Brain pericyte (primary cell): ENCODE measurements at places on chromosomes 1 and 21.

DNA sequence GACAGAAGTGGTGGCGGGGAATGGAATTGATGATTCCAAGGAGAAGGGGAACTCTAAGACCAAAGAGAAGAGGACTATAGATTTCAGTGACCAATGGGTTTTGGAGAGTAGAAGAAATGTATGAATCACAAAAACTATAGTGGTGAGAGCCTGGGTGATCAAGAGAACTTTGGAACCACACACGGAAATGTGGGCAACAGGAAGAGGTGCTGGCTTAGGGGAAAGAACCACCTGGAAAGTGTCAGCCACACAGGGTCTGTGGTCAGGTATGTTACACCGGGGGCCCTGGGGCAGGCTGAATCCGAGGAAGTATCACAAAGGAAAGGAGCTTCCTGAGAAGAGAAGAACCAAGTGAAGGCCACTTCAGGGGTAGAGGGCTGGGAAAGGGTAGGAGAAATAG lies 11.5 kb upstream of the CHIA start:
- DNase-seq = no peak

DNA sequence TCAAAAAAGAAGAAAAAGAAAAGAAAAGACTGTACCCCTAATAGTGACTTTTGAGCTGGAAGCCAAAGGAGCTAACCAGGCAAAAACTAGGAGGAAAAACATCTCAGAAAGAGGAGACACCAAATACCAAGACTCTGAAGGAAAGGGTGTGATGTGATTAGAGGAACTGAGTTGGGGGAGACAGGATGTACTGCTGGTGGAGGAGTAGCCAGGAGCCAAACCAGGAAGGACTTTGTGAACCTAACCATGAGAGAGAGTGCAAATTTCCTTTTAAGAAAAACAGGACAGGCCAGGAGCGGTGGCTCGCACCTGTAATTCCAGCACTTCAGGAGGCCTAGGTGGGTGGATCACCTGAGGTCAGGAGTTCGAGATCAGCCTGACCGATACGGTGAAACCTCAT lies 4.1 kb upstream of the RBP7 start:
- DNase-seq = no peak

DNA sequence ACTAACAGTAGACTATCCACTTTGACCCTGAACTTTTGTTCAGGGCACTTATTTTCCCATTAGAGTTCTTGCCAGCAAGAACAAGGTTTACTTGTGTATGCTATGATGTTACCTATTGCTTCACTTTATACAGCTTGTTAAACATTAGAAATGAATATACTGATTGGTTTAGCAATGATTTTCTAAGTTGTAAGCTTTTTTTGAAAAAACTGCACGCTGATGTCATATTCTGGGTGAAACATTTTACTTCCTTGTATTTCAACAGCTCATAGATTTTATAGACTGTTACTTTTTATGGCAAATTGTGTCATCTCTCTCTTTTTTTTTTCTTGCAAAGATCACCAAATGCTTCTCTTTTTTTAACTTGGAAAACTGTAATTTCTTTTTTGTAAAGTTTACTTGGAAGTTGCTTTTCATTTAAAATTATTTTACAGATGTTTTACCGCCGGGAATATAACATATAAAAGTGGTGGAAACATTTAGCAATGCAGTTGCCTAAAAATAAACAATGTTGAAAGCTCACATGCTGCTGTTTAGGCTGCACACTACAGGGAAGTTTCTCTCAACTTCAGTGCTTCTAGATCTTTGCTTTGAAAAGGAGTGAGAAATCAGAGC lies 215.3 kb upstream of the NFIA start:
- DNase-seq = no peak

DNA sequence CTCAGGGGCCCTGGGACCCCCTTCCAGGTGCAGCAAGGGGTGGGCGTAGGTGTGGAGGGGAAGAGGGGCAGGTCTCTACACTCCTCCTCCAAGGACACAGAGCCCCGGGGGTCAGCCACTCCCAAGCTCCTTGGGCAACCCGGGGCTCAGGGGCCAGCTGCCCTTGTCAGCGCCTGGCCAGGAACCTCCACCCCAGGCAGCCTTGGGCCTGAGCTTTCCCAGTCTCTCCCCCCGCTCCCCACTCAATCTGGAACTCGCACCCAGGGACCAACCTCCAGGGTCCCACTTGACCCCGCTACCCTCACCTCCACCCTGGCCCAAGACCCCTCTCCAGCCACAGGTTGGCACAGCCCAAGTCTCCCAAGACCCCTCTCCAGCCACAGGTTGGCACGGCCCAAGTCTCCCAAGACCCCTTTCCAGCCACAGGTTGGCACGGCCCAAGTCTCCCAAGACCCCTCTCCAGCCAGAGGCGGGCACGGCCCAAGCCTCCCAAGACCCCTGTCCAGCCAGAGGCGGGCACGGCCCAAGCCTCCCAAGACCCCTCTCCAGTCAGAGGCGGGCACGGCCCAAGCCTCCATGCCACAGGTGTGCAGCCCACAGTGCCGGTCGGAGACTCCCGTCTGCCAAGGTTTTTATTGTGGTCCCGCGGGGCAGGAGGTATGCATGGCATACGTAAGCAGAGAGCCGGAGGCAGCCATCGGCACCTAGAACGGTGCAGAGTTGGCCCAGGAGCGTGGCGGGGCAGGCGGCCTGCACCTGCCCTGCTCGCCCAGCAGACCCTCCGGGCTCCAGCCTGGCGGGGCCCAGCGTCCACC lies 3.0 kb downstream of the TNFRSF4 start:
- DNase-seq = no peak

GRCh38 chr1:232949636-232950196 lies 695 bp upstream of the NTPCR start:
- DNase-seq = no peak

GRCh38 chr1:116569381-116569670 lies 1.5 kb downstream of the CD58 start:
- no peak for DNase-seq

DNA sequence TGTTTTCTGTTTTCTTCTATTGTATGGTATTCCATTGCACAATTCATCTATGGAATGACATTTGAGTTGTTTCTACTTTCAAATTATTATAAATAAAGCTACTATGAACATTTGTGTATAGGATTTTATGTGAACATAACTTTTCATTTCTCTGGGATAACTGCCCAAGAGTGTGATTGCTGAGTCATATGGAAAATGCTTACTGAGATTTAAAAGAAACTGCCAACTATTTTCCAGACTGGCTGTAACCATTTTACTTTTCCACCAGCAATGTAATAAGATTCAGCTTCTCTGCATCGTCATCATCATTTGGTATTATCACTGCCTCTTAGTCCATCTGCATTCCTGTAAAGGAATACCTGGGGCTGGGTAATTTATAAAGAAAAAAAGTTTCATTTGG lies 779.6 kb upstream of the PRMT6 start:
- DNase-seq = no peak

DNA sequence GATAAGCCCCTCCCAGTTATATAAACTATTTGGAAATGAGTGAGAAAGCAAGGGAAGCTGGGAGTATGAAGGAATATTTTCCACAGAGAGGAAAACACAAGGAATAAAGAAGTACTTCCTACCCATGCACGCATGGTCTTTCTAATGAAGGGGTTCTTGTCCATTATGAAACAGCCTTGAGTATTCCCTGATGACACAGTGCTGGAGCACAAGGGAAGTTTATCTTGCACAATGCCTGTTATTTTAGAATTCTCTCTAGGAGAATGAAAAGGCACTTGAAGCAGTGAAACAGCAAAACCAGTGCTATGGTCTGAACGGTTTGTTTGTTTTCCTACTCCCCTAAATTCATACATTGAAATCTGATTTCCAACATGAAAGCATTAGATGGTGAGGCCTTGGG lies 38.6 kb upstream of the ADAMTS1 start:
- DNase-seq = no peak

DNA sequence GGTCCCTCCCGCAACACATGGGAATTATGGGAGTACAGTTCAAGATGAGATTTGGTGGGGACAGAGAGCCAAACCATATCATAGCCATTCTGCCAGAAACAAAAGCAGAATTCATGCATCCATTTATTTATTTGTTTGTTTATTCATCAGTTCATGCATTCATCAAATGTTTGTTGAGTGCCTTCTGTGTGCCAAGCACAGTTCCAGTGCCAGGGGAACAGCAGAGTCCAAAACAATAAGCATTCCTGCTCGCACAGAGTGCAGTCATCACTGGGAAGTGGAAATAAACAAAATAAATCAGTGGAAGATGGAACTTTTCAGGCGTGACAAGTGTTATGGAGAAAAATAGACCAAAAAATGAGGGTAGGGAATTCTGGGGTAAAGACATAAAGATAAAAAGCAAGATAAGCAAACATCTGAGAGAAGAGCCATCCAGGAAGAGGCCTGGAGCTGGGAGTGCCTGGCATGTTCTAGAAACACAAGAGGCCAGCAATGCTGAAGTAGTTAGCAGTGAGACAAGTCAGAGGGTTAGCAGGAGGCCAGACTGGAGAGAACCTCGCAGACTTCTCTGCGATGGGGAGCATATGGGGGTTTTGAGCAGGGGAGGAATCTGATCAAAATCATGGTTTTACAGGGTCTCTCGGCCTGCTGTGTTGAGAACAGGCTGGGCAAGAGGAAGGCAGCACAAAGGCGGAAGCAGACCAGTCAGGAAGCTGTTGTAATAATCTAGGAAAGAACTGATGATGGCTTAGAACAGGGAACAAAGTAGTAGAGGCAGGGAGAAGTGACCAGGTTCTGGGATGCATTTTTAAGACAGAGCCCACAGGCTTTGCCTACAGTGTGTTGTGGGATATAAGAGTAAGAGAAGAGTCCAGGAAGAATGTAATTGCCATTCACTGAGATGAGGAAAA lies 113.2 kb downstream of the GLUL start:
- no peak for DNase-seq

DNA sequence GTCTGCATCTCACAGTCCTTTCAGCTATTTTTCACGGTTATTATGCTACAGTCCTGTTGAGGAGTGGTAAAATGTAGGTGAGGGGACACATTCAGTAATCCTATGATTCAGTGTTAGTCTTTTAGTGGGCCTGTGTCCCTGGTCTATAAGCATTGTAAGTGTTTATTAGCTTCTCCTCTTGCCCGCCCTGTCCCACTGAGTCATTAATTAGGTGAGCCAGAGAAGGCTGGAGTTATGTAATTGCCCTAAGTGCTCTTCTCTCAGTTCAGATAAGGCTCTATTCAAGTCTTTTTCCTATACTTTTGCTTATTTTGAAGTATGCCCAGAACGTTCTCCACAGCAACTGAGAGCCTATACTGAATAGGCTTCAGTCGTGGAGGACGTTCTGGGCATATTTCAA lies 76.3 kb upstream of the ZRANB2 start:
- DNase-seq = no peak

DNA sequence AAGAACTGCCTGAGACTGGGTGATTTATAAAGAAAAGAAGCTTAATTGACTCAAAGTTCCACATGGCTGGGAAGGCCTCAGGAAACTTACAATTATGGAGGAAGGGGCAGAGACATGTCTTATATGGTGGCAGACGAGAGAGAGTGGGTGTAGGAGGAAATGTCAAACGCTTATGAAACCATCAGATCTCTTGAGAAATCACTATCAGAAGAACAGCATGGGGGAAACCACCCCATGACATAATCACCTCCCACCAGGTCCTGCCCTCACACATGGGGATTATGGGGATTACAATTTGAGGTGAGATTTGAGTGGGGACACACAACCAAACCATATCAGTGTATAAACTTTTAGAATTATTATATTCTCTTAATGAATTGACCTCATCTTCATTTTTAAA lies 335.9 kb upstream of the DPYD start:
- DNase-seq = no peak
